Caudate nucleus (tissue), 63 donors: ENCODE measurements at places on chromosomes 16 and 17.

DNA sequence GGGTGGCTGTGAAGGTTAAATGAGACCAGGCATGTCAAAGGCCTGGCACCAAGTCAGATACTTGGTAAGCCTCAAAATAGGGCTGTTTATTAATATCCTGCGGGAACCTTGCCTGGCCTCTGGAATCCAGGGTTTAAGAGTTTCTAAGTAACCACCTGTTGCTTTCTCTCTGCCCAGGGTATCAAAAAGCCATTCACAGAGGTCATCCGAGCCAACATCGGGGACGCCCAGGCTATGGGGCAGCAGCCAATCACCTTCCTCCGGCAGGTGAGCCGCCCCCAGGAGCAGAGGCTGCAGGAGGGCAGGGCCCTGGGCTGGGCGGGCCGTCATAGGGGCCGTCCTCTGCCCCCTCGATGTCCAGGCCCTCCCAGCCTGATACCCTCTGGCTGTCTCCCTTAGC is 13.3 kb downstream of the GPT2 start:
- DNase-seq = no peak

DNA sequence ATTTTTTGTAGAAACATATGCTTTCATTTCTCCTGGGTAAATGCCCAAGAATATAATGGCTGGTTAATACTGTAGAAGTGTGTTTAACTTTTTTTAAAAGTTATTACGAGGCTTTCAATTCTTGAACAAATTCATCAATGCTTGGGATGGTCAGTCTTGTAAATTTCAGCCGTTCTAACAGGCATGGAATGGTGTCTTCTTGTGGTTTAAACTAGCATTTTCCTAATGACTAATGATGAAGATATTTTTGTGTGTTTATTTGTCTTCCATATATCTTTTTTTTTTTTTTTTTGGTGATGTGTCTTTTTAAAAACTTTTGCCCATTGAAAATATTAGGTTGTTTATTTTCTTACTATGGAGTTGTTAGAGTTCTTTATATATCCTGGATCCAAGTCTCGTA is 67.1 kb downstream of the MGAT5B start:
- no peak for DNase-seq

- no peak for DNase-seq
These were observed 549.5 kb upstream of the EEF2KMT start for GRCh38 chr16:5647051-5647450.

GRCh38 chr16:58038219-58038641 is 12.7 kb downstream of the MMP15 start:
- no peak for DNase-seq

- peak; percentile 25 for DNase-seq
These were observed 48.5 kb upstream of the HELZ start for GRCh38 chr17:67293251-67294203.

DNA sequence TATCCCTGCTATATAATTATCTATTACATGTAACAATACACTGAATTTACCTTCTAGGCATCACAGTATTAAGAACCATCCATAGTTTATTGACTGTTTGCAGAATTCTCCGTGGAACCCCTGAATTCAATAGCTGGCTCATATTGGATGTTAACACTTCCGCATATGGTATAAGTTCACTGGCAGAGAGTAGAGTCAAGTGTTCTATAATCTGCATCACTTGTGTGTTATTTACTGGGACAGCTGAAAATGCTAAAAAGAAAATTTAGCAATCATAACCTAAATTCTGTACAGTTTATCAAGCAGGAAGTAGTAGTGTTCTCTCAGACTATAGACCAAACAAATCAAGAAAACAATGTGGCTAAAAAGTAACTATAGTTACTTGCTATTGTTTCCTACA is 14.5 kb upstream of the BRIP1 start:
- no peak for DNase-seq

GRCh38 chr16:89455178-89455577 is 35.2 kb downstream of the ANKRD11 start:
- DNase-seq = no peak

- DNase-seq = no peak
These were observed 15.0 kb upstream of the SLC38A10 start for GRCh38 chr17:81309859-81310839.

GRCh38 chr16:50154420-50154950 is 1.4 kb downstream of the TENT4B start:
- no peak for DNase-seq

GRCh38 chr17:17206124-17206912 is at the start of gene PLD6:
TSS of gene PLD6 (minus strand) at chr17:17206333. CDS start at chr17:17206286, 47 bp downstream.
- DNase-seq = peak; percentile 90

DNA sequence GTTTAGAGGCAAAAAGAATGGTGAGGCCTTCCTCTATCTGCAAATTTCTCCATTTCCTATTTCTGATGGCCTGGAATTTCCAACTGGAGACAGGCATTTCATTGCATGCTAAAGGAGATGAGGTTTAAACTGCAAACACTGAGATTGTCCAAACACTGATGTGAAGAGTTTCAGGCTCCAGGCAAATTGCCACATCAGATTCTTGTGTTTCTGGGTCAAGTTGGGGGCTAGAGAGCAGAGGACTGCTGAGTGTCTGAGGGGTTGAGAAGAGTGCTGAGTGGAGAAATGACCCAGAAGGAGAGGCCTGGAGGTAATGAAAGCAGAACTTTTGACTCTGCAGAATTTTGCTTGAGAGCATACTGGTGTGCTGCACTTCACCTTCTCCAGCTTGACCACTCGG is 216.7 kb upstream of the MPHOSPH6 start:
- no peak for DNase-seq
